Activated CD4-positive, alpha-beta T cell treated with anti-CD3 and anti-CD28 coated beads for 48 hours (primary cell): ENCODE measurements at places on chromosomes 5 and 9.

DNA sequence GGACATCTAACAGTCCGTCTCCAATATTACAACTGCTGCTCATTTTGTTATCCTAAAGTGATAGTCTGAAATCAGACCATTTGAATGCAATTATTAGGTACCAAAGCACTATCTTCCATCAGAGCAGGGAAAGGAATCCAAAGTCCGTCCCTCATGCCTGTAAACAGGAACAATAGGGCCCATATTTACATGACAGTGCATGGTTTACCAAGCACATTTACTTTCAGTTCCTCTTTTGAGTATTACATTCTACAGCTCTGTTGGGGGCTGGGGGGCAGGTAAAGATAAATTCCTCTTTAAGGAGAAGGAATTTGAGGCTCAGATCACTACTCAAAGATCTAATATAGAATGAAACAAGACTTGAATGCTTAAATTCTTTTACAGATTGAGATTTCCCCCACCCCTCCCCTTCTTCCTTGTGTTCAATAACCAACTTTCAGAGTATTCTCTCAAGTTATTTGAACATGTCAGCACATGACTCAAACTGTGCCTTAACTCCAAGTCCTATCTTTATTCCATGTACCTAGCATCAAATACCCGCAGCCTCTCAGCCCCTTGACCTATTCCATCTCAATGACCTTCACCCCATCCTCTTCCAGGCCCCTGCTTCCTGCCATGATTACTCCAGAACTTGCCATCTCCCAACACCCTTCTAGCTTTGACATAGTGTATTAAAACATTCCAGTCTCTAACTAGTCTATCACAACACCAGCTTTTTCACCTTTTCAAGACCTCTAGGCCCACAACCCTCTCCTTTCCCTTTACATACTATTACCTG, 71.0 kb downstream of the BRINP1 start:
- DNase-seq: no peak

- no peak for DNase-seq
Observed at GRCh38 chr5:159821461-159821940, 94.8 kb upstream of the ADRA1B start.

DNA sequence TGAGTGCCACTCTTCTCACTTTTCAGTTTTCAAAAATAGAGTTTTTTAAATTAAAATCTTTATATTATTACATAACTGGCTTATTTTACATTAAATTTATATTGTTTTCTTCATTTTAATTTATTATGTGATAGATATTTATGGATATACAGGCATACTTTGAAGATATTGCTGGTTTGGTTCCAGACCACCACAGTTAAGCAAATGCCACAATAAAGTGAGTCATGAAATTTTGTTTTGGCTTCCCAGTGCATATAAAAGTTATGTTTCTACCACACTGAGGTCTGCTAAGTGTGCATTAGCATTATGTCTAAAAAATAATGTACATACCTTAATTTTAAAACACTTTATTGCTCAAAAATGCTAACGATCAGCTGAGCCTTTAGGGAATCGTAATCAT, 47.4 kb downstream of the NDUFS4 start:
- no peak for DNase-seq

DNA sequence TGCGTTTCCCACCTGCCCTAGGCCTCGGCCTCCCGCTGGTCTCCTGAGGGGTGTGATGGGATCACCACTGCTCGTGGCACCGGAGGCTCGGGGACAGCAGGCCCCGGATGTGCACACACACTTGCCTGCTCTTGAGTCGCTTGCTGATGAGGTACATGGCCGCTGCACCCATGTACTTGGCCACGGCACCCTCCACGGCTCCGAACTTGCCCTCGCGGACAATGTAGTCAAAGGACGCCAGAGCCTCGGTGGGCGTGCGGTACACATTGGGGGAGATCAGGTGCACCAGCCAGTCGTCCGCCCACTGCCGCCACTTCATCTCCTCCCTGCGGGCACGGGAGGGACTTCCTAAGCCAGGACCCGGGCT, 4.7 kb downstream of the PTGES2 start:
- no peak for DNase-seq

DNA sequence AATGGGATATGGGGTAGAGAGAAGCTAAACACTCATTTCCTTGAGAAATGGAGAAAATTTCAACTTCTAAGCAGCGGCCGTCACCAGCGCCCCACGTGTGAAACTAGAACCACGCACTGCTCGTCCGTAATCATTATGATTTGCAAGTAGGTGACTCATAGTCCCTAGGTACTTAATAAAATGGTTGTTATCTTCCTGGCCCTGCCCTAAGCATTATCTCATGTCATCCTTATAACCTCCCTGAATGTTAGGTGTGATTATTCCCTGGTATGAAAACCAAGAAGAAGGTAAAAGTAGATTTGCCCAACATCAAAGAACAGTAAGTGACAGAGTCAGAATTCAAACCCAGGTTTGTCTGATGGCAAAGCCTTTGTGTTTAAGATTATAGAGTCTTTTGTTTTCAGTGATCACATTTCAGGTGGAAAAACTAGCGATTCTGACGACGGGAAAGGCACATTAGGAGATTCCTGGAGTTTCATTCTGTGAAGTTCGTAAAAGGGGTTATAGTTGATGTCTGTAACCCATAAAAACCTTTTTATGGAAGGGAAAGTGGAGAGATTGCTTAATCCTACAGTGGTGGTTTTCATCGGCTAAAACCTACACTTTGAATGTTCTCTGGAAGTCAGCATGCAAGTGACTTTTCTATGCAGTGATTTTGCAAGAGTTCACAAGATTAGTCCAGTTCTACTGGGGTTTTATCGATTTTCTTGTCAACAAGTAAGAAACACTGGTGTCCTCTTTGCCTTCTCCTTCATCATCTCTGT, 202.9 kb upstream of the WWC1 start:
- DNase-seq: no peak

- peak; percentile 75 for DNase-seq
Observed at GRCh38 chr5:176541338-176542134, 4.3 kb upstream of the RNF44 start.

DNA sequence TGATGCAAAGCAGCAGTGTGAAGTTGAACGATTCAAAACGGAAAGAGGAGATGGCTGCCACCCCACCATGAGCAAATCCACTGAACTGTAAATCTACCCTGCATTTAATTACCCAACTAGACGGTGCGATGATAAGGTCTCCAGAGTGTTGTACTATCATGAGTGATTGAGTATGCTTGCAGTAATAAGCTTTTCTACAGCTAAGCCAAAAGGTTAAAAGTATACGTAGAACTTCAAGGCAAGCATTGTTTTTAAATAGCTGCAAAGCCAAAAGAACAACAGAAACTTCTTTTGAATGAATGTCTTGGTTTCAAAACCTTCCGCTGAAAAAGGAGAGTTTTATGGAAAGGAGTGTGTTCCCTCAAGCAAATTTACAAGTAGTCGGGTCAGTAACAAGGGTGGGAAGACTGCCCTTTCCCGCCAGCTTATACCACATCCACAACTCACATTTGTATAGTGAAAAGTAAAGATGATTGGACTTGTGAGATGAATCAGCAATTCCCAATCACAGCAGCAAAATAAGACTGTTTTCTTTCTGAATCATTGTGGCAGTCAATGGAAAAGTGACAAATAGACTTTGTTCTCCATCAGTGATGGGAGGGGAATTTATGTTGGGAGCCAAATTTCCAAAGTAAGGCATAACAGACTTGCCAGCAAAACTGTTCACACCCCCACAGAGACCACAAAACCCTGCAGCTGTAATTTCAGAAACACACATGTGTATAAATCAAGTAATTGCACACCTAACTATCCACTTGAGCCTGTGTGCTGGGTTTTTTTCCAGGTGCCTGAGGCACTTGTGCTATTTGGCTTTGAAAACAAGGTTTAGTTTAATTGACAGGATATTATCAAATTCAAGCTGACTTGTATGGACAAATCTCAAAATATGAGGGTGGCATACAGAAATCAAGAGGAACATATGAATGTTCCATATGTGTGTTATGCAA, 407.7 kb upstream of the GRAMD2B start:
- no peak for DNase-seq
